ENCODE measurements at places on chromosomes 3 and 15. TPM values are rescaled to one million over a fixed set of nuclear protein-coding genes. Genes with fewer than 3 reads are reported as not detected.

The AGTR1 gene
- not detected for total RNA-seq

The XRN1 gene
- 18.8 TPM for total RNA-seq

The STAB1 gene
- total RNA-seq: 1.1 TPM

DNA sequence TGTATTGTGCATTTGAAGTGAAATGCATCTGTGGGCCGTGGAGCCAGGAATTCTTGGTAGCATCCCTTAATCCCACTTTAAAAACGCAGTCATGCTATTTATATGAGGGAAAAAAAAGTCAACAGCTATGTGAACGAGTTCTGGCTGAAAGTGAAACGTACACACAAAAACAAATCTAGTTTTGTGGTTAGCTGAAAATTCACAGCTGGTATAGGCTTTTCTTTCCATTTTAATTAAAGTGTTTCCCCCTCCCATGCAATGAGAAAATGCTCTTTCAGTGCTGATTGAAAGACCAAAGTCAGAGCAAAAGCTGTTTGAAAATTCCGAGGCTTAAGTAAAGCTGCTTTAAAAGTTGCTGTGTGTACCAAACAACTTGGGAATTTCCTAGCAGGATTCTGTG, 297.4 kb downstream of the PLCL2 start:
- DNase-seq: no peak

The PRRT3 gene
- 2.1 TPM for total RNA-seq

- no peak for DNase-seq
Measured at GRCh38 chr15:69576948-69577351, 124.3 kb downstream of the RPLP1 start.

- DNase-seq: no peak
Measured at GRCh38 chr3:16869261-16870005, 15.3 kb upstream of the PLCL2 start.

- no peak for DNase-seq
Measured at GRCh38 chr3:46096781-46097180, 69.5 kb upstream of the XCR1 start.

All from kidney epithelial cell (primary cell).